ENCODE measurements at places on chromosomes 1 and 21.

DNA sequence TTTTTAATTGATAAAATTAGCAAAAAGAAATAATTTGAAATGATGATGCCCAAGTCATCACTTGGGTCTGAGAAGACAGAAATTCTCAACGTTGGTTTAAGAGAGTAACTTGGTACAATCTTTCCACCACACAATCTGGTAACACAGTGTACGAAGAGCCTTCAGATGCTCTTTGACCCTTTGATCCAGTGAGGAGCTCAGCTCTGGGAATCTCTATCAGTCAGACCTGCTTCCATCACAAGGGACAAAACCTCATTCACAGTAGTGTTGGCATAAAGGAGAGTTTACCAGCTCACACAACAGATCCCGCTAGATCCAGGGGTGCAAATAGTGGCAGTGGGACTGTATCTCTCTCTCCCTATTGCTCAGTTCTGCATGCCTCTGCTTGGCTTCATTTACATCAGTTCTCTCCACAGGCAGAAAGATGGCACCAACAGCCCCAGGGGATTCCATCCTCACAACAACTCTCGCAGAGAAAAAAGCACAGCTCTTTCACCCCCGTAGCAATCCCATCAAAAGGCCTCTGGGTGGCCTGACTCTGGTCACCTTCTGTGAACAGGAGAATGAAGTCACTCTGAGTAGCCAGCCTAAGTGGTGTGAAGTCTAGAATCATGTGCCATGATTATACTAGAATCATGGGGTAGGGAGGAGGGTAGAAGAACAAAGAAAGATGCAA lies 119.7 kb downstream of the ZNF281 start:
- peak; percentile 39 for DNase-seq

GRCh38 chr1:164725401-164725800 lies 166.4 kb downstream of the PBX1 start:
- DNase-seq, result peak; percentile 85

- no peak for DNase-seq
These were observed 40.9 kb downstream of the PTGFRN start for GRCh38 chr1:116950517-116951199.

DNA sequence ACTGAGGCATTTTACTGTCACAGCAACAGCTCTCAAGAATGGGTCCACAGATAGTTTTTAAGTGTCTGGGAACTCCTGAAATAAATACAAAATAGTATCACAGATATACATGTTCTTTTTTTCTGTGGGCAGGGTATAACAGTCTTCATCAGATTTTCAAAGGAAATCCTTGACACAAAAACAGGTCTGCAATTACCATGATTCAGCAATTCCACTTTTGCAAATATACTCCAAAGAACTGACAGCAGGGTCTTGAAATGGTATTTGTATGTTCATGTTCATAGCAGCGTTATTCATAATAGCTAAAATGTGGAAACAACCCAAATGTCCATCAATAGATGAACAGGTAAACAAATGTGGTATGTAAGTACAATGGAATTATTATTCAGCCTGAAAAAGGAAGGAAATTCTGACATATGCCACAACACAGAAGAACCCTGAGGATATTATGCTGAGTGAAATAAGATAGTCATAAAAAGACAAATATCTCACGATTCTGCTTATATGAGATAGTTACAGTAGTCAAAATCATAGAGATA lies 85.0 kb downstream of the EPS15 start:
- DNase-seq, result peak; percentile 50

DNA sequence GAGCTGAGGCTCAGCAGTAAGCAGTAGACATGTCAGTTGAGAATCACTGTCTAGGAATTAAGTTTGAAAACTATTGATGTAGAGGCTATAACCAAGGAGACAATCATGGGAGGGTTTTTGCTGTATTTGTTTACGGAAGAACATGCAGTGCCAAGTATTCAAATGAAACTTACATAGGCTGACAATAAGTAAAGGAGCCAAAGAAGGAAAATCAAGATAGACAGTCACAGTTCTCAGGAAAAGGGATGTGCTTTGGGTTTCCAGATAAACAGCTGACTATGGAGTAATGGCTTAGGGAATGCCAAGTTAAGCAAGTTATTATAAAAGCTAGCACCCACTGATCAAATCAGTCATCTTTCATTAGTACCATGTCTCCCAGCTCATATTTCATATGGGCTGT lies 21.5 kb downstream of the GNG12 start:
- no peak for DNase-seq

DNA sequence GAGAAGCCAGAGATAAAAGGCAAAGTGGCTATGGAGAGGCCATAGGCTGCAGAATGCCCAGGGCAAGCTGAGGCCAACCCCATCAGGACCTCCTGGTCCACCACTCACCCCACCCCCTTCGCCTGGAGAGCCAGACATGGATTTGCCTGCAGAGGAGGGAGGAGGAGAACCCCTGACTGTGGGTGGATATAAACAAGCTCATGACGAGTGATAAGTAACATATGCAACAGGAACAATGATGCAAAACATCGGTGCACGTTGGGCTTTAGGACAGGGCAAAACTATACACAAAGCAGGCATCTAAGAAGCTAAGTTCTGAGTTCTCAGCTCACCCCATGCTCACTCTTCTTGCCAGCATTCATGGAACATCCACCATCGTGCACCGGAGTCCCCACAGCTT lies 150.3 kb downstream of the ETS2 start:
- DNase-seq, result no peak

GRCh38 chr1:50213505-50213904 lies 104.8 kb downstream of the ELAVL4 start:
- no peak for DNase-seq

DNA sequence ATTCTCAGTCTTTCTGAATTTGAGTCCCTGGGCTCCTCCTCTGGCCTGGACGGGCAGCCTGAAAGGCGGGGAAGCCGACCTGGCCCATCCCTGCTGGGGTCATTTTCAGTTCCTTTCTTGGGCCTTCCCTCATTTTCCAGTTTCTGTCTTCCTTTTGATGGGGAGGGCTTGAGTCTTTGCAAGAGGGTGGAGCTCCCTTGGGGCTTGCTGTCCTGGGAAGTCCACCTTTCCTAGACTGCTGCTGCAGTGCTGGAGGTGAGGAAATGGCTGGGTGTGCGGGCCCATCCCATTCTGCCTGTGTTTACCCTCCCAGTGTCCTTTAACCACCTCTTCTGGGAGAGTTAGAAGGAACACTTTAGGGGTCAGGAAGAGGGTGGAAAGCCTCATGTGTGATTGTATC lies 40.4 kb upstream of the SYNC start:
- DNase-seq, result no peak

GRCh38 chr1:236075848-236076247 lies 11.0 kb upstream of the NID1 start:
- DNase-seq, result no peak

DNA sequence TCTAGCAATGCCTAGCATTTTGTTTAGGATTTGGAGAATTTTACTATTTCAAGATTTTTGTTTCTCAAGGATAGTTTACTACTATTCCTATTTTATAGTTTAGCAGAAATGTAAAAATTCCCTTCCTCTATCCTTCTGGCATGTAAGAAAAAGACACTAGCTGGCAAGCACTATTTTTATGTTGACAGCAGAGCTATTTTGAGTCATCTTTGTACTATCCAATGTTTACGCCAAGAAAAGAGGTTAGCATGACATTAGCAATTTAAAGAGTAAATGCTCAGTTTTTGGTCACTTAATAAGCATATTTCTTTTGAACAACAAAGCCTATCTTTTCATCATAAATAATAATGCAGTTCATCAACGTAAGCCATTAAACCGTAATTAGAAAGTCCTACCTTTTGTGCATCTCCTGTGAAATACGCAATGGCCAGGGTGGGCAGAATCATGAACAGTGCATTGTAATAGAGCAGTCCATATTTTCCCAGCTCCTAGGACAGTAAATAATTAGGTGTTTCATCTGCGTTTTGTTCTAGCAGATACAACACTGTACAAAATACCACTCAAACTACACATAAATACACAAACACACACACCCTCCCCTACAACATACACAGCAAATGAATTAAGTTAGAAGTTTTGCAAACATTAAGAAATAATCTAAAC lies 12.0 kb downstream of the SLC35D1 start:
- DNase-seq, result no peak

- DNase-seq, result peak; percentile 50
These were observed 450.0 kb downstream of the USP25 start for GRCh38 chr21:16179773-16180172.

DNA sequence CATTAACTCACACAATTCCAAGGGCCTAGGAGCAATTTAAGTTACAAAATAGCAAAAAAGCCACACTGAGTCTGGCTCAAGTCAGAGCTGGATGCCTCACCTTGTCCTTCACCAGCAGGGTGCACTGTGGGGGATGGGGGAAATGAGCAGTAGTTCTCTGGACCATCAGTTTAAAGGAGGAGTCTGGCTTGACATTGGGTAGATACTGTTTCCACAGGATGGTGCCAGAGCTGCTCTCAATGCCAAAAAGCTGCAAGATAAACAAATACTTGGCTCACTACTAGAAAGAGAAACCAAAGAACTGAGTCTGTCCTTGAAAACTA lies 18.8 kb downstream of the EMC1 start:
- DNase-seq, result no peak

GRCh38 chr1:240116831-240117769 lies 25.4 kb downstream of the FMN2 start:
- DNase-seq, result no peak

GRCh38 chr1:47441450-47442106 lies 3.7 kb downstream of the FOXD2 start:
- DNase-seq, result no peak

- DNase-seq, result no peak
These were observed 23.0 kb upstream of the DDOST start for GRCh38 chr1:20684050-20684620.

All from OCI-M1 (cell line).